ENCODE measurements at places on chromosomes 11 and 22.

DNA sequence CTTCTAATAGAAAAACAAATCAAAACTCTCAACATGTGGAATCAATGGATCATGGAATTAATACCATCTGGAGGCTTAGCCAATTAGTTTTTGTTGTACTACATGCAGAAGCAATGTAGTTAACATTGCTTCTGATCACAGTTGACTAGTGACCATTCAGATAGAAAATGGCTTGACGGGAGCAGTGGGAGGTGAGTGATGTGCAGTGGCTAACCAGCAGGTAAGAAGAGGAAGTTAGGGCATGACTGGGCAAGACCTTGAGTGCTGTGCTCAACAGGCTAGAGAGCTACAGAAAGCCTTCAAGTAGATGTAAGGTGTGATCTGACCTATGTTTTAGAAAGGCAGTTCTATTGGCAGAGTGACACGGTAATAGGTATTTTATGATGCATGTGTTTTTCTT, 60.7 kb upstream of the ALKBH3 start:
- no peak for DNase-seq

DNA sequence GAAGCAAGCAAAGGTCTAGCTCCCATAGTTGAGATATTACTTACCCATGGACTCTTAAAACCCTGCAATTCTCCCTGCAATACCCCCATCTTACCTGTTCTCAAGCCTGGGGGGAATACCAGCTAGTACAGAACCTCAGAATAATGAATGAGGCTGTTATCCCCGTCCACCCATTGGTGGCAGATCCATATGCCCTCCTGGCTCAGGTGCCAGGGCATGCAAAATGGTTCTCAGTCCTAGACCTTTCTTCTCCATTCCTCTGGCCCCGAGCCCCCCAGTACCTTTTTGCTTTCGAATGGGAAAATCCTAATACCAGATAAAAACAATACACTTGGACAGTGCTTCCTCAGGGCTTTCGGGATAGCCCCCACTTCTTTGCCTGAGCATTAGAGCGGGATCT, 86.4 kb downstream of the PIWIL4 start:
- no peak for DNase-seq

DNA sequence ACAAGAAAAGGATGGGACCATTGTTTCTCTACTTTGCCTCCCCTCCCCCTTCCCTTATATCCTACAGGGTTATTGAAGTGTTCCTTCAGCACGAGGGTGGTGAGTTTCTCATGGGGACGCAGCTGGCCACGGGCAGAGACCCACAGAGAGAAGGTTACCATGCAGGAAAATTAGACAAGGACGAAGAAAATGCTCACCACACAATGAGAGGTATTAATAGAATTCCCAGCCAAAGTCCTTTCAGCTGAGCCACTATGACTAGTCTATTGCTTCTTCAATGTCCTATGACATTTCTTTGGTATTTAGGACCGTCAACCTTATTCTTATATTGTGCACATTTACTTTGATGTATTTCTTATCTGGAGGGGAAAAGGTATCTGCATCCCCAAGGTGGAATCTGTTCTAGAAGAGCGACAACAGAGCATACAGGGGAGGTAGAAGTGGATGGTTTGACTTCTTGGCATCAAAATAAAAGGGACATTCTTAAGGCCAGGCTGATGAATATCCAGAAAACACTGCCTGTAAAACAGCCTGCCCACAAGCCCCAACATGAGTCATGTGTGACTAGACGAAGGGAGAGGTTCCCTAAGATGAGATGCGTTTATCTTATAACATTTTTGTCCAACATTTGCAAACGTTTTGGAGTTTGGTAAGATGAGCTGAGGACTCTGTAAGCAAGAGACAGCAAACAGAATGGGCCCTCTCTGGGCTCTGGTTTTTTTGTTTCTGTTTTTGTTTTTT, 209.8 kb upstream of the NARS2 start:
- no peak for DNase-seq

DNA sequence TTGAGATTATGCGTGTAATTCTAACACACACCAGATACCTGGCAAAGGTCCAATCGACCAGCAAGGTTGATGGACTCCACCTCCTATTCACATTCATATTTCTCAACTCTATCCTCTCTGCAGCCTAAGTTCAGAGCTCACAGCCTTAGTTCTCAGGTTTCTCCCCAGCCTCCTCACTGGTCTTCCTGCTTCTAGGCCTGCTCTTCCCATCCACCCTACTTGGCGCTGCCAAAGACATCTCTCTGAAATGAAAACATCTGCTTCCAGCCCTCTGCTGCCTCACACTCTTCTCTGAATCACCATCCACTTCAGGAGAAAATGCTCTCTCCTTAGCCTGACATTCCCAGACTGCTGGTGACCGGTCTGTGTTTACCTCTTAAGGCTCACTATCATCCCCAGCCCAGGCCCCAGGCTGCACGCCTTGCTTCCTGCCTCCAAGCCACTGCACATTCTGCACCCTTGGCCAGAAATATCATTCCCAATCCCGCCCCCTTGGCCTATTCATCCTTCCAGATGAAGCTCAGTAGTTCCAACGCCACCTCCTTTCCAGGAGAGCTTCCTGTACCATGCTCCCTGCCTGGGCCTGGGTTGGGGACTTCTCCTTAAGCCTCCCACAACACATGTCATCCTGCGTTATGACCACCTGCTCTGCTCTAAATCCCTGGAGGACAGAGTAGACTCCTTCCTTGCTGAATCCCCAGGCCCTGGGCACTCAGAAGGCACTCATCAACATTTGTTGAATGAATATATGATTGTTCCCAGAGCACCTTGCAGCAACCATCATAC, 3.5 kb downstream of the ARRB1 start:
- peak; percentile 37 for DNase-seq

GRCh38 chr11:127552446-127552845, 551.9 kb upstream of the KIRREL3 start:
- DNase-seq, result no peak

- DNase-seq, result no peak
Measured at GRCh38 chr22:43077121-43077877, 11.9 kb downstream of the TTLL1 start.

DNA sequence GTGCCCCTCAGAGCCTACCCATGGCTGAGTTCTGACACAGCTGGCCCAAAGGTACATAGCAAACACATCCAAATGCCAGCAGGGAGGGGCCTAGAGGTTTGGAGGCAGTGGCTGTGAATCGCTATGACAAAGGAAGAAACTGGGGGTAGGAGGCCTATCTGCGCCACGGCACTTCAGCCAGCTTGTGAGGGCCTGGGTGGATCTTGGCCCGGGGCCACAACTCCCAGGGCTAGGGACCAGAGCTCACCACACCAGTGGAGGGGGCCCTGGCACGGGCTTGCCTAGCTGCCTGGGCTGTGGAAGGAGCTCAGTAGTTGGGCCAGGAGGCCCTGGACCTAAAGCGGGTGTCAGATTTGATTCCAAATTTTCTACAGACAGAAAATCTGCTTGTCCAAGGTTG, 9.4 kb upstream of the NAP1L4 start:
- DNase-seq, result no peak

- no peak for DNase-seq
Measured at GRCh38 chr11:111417011-111417765, 38.1 kb upstream of the POU2AF1 start.

- DNase-seq, result no peak
Measured at GRCh38 chr11:111086058-111086457, 159.5 kb upstream of the POU2AF2 start.

All from CD8-positive, alpha-beta T cell (primary cell).